ENCODE measurements at places on chromosomes 11 and 22.

DNA sequence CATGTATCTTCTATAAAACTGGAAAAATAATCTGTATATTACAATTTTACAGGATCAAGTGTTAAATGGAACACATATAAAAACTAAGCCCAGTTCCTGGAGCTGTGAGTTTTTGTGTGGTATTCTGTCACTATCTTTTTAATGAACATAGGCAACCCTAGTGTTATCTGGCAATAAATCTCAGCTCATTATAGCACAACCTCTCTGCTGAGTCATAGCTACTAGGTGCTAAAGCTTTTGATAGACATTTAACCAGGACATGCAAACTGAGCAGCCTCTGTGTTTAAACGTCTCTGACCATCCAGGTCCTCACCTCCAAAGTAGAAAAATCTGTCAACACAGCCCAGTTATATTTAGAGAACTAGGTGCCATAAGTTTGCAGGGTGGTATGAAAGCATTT lies 91.0 kb upstream of the CARD18 start:
- no peak for DNase-seq

DNA sequence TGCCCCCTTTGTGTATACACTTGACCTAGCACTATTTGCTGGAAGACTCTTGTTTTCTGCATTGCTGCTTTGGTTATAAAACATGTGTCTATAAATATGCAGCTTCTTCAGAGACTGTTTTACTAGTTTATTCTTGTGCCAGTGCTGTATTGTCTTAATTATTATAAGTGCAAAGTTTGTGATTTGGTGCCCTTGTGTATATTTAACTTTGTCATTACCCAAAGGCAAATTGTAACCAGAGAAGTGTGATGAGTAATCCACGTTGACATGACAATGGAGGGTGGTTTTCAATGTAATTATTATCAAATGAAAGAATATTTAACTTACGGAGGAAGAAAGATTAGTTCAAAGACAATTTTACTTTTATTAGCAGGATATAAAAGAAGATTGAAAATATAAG lies 75.0 kb upstream of the PRODH start:
- DNase-seq = no peak

DNA sequence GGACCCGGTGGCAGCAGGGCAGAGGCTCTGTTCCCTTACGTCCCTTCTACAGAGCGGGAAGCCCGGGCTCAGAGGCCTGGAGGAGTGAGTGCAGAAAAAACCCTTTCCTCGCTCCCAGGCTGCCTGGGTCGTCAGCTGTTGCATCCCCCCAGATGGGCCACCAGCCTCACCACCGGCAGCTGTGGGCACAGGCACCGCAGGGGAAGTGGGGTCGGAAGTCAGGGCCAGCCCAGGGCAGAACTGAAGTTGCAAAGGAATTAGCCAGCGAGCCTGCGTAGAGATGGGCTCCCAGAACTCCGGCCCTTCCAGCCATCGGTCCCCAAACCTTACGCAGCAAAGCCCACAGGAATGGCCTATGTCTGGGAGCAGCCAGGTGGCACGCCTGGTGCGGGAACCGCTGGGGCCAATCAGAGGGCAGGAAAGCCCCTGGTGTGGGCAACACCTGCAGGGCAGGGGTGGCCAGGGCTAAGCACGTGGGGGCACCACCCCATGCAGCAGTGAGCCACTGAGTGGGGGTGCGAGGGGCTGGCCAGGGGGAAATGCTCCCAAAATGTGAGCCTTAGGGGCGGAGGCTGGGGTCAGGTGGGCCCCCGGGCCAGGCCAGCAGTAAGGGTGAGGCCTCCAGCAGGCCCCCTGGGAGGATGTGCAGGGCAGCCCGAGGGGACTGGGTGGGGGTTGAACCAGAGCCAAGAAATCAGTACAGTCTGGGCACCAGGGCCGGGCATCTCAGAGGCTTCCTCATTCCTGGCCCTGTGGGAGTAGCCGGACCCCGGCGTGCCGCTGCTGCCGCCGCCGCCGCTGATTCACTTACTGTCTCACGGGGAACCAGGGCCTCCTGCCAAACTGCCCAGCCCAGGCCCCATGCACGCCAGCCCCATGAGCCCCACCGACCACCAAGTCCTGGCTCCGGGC lies 58.2 kb downstream of the WNT7B start:
- DNase-seq = no peak

DNA sequence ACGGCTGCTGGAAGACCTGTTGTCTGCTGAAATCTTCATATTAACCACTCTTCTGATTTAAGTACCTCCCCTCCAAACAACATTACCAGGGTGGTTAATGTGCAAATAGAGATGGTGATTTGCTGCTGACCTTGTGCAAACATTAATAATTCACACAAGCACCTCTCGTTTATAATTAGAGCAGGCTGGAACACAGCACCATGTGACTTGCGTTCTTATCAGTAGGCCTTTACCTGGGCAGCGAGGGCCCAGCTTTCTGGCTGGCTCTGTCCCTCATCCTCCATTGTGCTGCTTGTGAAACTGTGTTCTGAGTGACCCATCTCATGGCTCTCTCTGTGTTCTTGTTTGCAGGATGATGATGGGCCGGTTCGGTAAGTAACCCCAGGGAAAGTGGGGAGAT lies 41.0 kb upstream of the PARVG start:
- no peak for DNase-seq

DNA sequence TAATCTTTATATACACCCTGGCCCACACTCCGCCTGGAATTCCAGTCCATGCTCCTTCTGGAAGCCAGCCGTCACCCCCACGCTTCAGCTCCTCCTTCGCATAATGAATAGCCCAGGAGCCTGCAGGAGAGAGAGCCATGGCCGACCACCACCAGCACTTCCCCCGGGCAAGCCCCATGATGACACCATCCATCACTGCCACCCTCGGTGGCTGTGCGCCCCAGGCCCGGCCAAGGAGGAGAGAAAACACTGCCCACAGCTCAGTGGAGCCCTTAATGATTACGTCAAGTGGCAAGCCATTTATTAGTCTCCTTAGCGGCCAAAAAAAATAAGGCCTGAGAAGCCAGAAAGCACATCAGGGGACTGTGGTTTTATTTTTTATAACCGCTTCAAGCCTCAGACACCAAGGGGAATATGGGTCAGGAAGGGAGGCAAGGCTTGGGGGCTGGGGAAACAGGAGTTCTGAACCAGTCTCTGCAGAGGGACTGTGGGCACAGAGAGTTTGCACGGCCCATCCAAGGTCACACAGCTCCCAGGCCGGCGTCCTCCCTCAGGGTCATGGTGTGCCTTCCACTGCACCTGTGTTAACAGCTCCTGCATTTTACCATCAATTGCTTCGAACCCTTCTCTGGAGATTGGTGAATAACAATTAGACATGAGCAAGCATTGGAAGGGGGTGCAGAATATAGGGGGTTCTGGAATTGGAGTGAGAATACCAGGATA lies 134.3 kb downstream of the MN1 start:
- DNase-seq = peak; percentile 23

DNA sequence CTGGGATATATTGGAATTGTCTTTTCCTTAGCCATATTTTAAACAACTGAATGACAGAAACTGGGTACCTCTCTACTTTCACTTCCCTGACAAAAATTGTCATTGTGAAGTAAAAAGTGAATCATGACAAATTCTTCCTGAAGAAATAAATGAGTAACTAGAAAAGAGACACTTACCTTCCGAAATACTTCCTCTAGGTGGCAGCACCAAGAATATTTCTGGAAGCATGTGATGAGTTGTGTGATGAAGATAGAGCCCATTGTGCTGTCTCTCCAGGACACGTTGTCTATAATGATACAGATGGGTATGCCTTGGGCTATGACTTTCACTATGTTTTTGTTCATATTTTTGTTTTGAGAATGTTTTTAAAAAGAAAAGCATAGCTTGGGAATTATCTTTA lies 21.5 kb downstream of the CASP4 start:
- DNase-seq = peak; percentile 53

DNA sequence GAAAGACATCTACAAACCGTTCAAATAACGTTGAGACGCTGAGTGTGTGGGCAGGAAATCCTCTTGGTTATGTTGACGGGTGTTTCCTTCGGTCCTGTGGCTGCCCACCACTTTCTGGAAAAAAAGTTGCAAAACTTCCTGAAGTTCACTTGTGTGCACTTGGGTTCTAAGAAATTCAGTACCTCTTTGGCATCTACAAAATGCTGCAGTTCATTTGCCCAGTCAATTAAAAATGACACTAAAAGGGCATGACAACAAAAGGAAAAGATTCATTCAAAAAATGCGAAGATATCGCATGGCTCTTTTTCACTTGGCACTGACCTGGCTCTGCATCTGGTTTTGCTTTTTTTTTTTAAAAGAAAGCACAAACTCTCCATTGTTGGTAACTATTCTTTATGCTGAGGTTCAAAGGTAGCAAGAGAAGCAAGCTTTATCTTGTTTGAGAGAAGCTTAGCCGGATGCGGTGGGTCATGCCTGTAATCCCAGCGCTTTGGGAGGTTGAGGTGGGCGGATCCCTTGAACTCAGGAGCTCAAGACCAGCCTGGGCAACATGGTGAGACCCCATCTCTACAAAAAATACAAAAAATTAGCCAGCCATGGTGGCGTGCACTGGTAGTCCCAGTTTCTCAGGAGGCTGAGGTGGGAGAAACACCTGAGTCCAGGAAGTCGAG lies 10.6 kb upstream of the XBP1 start:
- no peak for DNase-seq

DNA sequence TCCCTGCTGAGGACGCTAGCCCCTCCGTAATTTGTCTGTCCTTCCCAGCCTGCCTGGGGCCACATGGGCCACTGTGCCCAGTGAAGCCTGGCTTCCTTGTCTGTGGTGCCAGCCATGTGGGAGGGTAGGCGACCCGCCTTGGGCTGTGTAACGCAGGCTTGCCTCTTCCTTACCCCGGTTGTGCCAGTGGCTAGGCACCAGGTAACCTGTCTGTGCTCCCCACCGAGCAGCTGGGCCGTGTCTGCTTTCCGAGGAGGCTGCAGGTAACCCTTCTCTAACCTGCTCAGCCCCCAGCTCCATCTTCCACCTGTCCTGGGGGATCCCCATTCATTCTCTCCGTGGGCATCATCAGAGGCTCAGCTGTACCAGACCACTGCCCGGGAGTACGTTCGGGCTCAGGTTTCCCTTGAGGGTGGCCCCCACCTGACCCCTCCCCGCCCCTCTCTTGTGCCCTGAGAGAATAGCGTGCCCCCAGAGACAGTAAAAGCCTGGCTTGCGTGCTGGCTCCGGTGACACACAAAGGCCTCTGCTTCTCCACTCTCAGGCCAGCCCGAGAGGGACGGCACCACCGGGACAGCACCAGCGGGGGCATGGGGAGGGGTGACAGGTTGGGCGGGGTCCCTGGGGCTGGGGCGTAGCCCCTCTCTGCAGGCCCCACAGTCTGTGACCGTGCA lies 79.1 kb downstream of the CDKN1C start:
- DNase-seq = no peak

GRCh38 chr11:29334776-29335130 lies 682.1 kb downstream of the KCNA4 start:
- peak; percentile 45 for DNase-seq

- no peak for DNase-seq
Observed at GRCh38 chr11:19229671-19230070, 11.1 kb downstream of the E2F8 start.

DNA sequence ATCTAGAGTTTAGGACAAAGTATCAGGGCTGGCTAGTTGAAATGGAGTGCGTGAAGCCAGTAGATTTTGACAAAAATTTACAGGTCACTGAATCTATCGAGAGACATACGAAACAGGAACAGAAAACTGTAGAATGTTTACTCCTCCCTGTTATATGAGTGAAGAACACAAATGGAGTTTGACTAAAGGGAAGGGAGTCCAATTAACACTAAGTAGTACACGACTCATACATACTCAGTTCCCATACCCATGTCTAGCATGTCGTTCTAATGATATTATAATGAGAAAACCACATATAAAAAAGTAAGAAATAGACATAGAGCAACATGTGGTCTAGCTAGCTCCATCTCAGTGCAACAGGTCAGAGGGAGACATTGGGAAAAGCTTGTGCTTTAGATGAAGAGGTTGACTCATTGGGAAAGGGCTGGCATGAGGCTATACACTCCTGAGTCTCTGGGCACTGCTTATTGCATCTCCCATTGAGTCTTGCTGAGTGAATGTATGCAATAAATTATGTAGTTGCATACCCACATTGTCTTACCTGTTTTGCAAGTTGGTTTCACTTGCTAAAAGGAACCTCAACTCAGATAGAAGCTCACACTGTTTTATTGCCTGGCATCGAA lies 43.5 kb downstream of the CD44 start:
- DNase-seq = no peak

DNA sequence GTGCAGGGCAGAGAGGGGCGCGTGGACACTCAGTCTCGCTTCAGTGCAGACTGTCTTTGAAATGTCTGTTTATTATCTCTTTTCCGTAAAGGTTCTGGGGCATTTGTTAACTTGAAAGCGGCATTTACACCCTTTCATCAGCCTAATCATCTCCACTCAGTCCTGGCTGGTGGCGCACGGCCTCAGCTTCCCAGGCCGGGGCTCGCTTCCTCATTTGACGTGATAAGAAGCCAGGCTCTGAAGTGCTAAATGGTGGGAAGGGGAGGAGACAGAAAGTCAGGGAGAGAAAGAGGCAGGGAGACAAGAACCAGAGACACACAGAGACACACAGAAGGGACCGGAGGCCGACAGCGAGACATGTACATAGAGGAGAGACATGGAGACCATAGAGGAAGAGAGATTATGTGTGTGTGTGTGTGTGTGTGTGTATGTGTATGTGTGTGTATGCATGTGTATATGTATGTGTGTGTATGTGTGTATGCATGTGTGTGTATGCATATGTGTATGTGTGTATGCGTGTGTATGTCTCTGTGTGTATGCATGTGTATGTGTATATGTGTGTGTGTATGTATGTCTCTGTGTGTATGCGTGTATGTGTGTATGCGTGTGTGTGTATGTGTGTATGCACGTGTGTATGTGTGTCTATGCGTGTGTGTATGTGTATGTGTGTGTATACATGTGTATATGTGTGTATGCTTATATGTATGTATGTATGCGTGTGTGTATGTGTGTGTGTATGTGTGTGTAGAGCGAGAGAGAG lies 101.5 kb downstream of the ST3GAL4 start:
- DNase-seq = no peak

- DNase-seq = peak; percentile 76
Observed at GRCh38 chr11:11989774-11990744, 18.4 kb downstream of the DKK3 start.

DNA sequence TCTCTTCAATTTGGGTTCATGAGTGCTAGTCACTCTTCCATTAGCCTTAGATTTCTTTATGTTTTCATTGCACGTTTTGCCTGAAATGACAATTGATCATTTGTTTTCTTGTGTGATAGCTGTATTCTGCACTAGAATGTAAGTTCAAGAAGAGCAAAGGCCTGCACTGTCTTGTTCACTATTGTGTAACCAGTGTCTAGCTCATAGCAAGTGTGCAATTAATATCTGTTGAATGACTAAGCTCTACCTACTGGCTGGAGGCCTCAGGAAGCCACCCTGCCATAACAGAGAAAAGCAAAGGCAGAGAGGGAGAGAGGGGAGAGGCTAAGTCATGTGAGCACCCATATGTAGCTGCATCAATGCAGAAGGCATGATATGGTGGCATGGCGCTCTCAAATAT lies 292.8 kb upstream of the SYN3 start:
- DNase-seq = no peak

Measured in fibroblast of skin of abdomen (primary cell).